ENCODE measurements at places on chromosomes 3 and 15.

DNA sequence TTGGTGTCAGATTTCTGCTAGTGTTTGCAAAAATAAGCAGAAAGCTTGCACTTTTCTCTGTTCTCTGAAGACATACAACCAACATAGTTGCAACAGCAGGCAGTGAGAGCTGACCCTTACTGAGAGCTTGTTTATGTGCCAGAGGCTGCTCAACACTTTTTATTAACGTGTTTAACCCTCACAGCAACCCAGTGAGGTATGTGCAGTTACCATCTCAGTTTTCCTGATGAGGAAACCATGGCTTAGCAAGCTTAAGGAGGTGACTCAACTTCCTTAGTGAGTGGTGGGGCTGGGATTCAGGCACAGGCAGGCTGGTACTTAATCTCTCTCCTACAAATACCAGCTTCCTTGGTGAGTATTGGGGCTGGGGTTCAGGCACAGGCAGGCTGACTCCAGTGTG, 158.1 kb upstream of the CTDSPL start:
- DNase-seq, result peak; percentile 81

- DNase-seq, result no peak
Observed at GRCh38 chr3:88298189-88298588, 148.4 kb downstream of the C3orf38 start.

- DNase-seq, result no peak
Observed at GRCh38 chr3:42960786-42961185, 18.3 kb upstream of the GASK1A start.

DNA sequence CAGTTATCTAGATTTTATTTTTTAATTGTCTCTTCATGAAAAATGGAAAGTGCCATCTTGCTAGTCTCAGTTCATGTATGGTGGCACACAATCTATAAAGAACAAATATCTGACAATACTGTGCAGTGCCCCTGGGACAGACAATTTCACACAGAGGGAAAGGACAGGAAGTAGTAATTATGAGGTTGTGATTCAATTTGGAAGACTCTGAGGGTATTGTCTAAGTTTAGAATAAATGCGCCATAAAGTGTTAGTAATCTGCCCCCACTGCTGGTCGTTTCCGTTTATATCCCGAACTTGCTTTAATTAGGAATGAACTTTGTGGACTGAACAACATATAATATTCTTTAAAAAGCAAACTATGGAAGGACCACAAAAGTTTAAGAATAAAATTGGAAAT, 196.4 kb upstream of the SLC24A5 start:
- DNase-seq, result no peak

GRCh38 chr3:145692751-145693150, 468.2 kb downstream of the PLOD2 start:
- DNase-seq, result no peak

GRCh38 chr15:92586966-92587365, 68.6 kb downstream of the FAM174B start:
- no peak for DNase-seq

GRCh38 chr3:59879031-59879581, 829.3 kb upstream of the CFAP20DC start:
- DNase-seq, result no peak

DNA sequence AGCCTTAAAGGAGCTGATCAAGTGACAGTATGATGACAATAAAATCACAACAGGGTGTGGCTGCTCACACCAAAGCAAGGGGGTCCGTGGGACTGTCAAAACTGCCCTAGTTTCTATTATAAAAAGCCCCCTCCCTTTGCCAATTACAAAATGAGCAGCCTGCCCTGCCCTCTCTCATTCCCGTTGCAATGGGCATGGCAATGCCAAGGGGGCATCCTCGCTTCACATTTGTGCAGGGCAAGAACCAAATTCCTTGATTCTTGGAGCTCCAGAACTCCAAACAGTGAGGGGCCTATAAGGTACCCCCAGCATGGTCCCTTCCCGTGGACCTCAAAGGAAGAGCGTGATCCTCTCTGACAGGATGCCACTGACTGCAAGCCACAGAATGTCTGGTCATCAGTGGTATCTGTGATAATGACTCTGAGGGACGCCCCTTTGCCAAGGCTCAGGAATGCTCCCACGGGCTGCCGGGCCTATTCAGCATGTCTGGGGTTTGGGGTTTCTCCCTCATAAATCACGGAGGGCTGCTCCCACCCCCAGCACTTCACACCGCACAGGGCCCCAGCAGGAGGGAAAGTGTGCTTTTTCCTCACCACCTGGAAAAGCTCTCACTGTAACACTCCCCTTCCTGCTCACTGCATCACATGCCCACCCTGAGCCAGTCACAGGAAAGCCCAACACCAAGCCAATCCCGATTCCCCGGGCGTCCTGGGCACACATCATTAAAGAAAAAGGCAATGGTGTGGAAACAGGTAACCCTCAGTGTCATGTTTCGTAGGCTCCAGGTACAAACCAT, 105.1 kb upstream of the TRPM1 start:
- no peak for DNase-seq

- DNase-seq, result peak; percentile 81
Observed at GRCh38 chr15:63501256-63502089, 2.9 kb upstream of the USP3 start.

GRCh38 chr3:106025151-106025722, 156.4 kb upstream of the CBLB start:
- peak; percentile 86 for DNase-seq

DNA sequence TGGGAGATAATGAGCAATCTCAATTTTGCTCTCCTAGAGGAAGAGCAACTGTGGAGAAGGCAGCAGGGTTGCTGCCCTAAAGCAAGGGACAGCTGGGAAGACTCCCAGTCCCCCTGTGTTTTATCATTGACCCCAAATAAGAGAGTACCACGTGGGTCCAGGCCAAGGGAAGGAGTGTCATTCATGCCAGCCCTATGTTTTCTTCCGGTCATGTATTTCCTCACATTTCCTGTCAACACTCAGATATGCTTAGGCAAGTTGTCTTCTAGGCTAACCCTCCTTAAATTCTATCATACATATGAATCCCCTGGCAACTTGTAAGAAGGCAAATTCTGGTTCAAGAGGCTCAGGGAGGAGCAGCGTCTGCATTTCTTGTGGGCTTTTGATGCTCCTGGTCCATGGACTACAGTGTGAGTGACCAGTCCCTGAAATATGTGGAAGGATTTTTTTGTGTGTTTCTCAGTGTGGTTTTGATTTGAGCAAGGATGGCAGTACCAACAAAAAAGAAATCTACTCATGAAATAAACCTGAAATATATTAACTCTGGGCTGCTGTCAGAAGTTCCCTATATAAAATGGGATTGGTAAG, 31.9 kb upstream of the RPP14 start:
- DNase-seq, result no peak

- DNase-seq, result peak; percentile 21
Observed at GRCh38 chr15:68641376-68641775, 62.6 kb downstream of the CORO2B start.

- DNase-seq, result peak; percentile 70
Observed at GRCh38 chr3:57892423-57892822, 115.8 kb upstream of the FLNB start.
